ENCODE measurements at places on chromosomes 7 and 10.

DNA sequence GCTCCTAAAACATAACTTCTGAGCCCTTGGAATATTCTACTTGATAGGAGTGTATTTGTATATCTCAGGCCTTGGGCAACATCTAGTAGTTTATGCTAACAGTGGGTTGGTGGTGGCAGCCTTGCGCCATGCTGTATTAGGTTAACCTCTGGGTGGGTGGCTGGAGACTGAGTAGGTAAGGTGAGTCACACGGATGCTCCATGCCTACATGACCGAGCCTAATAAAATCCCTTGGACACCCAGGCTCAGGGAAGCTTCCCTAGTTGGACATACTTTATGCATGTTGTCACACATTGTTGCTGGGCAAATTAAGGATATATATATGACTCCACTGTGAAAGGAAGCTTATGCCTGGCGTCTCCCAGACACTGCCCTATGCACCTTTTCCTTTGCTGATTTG is 6.0 kb upstream of the DAGLB start:
- DNase-seq, result peak; percentile 38

DNA sequence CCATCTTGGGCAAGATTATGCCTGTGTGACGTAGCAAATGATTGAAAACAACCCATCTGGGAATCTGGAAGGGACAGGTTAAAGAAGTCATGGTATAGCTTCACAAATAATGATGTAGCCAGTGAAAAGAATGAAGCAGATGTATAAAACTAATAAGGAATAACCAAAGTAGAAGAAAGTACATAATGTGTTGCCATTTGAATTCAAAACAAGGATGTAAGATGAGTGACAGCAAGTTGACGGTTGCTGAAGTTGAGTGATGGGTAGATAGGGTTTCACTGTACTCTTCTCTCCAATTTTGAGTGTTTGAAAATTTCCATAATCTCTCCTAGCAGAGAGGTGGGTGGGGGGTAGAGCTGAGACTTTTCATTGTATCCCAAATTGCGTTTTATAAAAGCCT is 133.6 kb downstream of the FANK1 start:
- DNase-seq, result no peak

GRCh38 chr10:77840636-77841035 is 85.9 kb downstream of the DLG5 start:
- no peak for DNase-seq

DNA sequence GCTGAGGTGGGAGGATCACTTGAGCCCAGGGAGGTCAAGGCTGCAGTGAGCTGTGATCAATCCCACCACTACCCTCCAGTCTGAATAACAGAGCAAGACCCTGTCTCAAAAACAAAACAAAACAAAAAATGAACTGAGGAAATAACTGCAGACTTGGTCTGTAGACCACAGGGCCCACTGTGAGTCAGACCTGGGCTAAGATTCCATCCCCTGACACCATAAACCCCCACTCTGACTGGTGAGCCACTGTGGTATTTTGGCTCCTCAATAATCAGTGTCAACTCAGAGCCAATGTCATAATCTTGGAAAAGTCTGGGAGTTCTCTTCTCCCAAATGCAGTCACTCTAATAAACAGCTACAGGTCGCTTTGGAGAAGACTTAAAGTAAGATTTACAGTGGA is 24.0 kb upstream of the ERCC6 start:
- DNase-seq, result no peak

DNA sequence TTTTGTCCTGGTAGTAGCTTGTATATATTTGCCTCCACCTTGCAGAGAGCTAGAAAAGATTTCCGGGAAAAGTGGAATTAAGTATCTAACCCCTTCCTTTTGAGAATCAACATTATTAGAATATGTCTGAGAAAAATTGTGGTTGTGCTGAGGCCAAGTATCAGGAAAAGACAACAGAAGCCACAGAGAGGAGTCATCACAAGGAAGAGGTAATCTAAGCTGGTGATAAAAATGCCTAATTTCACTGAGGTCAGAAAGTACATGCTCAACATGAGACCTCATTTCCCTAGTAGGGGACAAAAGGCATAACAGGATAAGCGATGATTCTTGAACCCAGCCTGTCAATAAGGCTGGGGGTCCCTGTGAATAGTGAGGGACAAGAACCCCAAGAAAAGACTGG is 97.0 kb upstream of the PDE1C start:
- DNase-seq, result no peak

- no peak for DNase-seq
These were observed 569 bp upstream of the NPTX2 start for GRCh38 chr7:98616381-98617050.

- DNase-seq, result no peak
These were observed 11.4 kb downstream of the GGCT start for GRCh38 chr7:30493228-30493627.

GRCh38 chr7:151389096-151389767 is 20.6 kb downstream of the WDR86 start:
- no peak for DNase-seq

- peak; percentile 28 for DNase-seq
These were observed 301.5 kb downstream of the ZEB1 start for GRCh38 chr10:31620226-31621151.

GRCh38 chr7:98359395-98359794 is 41.5 kb downstream of the BAIAP2L1 start:
- DNase-seq, result no peak

- no peak for DNase-seq
These were observed 86.6 kb downstream of the ZNF736 start for GRCh38 chr7:64400401-64400800.

DNA sequence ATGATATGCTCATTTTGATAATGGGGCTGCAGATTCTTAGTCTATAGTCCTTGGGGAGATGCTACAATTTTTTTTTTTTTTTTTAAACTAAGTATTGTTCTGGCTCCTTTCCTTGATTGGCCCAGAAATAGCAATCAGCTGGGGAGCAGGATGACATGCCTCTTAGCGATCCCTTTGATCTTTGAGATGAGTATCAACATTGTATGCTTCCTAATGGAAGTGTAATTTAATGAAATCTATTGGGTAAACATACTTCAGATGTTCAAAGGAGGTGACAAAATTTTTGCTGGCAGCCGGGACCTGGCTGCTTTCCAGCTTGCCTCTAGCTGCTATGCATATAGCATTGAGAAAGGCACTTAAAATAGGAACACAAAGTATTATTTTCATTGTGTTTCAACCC is 43.5 kb downstream of the VTI1A start:
- no peak for DNase-seq

DNA sequence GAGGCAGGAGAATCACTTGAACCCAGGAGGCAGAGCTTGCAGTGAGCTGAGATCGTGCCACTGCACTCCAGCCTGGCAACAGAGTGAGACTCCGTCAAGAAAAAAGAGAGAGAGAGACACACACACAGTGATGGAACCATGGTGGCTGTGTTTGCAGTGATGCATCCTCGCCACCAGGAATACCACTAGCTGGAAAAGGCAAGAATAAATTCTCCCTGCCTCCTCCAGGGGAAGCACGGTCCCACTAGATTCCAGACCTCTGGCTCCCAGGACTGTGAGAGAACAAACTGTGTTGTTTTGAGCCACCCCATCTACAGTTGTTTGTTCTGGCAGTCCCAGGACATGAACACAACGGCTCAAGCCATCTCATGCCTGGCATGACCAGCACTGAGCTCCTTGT is 320.3 kb upstream of the FOXK1 start:
- DNase-seq, result no peak

DNA sequence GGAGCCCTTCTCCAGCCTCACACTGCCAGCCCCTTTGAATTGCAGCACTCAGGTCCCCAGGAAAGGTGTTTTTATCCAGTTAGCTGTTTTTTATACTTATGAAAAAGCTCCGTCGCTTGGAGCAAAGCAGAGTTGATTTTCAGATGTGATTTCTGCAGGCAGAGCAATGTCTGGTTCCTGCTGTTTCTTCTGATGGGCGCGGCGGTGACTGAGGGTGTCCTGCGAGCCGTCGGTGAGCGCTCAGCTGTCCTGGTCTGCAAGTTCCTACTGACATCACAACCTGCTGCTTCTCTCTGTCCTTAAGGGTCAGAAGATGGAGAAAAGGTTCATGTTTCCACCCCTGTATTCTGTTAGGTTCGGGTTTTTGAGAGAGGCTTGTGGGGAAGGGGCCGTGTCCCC is 109.6 kb upstream of the FAM20C start:
- DNase-seq, result no peak

GRCh38 chr10:63502832-63503231 is 18.4 kb upstream of the REEP3 start:
- no peak for DNase-seq

DNA sequence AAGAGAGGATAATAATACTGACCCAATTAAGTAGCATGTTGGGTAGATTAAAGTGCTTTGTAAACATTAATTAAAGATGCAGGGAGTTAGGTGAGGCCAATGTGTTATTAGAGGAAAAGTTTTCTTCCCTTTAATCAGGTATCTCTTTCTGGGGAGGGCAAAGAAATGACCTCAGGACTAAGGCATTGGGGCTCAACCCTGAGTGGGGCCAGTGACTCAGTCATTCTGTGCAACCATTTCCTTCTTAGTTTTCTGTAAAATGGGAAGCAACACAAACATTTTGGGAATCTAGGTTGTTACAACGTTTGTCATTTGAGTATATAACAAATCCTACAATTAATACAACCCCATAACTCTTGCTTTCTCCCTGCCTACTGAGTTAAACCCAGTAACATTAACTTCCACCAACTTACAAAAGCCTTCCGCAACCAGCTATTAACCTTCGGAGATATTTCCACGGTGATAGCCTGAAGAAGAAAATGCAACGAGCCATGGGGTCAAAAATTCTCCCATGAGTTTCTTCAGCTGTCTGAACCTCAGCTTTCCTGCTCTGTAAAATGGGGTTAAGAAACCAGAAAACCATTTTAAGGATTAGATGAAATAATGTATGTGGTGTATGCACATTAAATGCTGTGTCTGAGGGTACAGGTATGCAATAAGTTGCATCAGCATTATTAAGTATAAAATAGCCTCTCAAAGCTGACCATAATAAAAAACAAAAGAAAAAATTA is 965 bp upstream of the PROSER2 start:
- DNase-seq, result no peak

- no peak for DNase-seq
These were observed 43.4 kb upstream of the OPTN start for GRCh38 chr10:13056456-13057077.

GRCh38 chr10:13707156-13707881 is 120.6 kb downstream of the PRPF18 start:
- DNase-seq, result no peak

GRCh38 chr10:1074052-1074747 is 18.0 kb downstream of the WDR37 start:
- DNase-seq, result no peak

GRCh38 chr10:14162629-14163344 is 167.9 kb downstream of the FRMD4A start:
- DNase-seq, result peak; percentile 35

DNA sequence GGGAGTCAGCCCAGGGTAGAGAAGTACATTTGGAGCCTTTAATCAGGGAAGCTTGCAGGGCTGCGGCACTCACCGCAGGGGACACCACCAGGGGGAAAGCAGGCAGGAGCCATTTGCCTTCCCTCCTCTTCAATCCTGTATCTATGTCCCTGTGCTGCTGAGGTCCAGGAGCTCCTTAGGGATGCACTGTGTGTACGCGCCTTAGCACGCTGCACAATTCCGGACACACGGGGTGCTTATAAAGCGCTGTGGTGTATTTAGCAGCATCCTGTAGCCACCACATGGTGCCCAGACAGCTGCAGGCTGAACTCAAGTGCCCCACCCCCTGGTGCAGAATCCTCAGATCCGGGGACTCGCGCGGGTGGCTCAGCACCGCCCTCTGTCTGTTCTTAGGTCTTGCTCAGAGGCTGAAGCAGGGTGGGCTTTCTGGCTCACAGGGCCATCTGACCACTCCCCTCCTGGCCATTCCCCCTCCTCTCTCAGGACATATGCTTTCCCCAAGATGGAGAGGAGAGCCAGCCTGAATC is 421.4 kb downstream of the SDK1 start:
- DNase-seq, result no peak

DNA sequence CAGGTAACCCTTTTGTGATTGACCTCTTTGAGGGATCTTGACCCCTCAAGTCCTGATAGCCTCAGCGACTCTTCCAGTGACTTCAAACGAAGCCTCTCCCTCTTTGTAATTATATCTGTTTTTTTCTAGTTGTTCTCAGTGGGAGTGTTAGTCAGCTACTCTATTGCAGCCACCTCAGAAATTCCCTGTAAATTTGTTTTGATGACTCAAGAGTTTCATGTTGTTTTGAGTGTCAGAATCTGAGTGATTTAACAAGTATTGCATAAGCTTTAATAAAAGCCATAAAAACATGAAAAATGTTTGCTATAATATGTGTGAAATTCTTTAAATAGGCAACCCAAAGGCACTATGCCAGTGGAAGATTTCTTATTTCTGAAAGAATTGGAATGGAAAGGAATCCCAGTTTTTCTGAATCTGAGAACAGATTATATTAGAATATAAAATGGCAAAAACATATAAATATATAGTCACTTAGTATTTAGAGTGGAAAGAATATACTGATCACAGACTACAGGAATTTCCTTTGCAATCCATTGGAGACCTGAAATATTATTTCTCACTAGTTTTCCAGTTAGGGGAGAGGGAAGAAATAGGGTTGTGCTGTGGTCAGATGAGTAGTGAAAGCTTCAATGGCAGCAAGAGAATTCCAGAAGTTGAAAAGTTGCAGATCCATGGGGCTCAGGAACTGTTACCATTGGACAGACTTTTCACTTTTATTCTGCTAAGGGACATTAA is 94.4 kb upstream of the SEMA3C start:
- DNase-seq, result peak; percentile 68

- DNase-seq, result peak; percentile 88
These were observed 84.7 kb downstream of the MAPK8 start for GRCh38 chr10:48390933-48391845.

DNA sequence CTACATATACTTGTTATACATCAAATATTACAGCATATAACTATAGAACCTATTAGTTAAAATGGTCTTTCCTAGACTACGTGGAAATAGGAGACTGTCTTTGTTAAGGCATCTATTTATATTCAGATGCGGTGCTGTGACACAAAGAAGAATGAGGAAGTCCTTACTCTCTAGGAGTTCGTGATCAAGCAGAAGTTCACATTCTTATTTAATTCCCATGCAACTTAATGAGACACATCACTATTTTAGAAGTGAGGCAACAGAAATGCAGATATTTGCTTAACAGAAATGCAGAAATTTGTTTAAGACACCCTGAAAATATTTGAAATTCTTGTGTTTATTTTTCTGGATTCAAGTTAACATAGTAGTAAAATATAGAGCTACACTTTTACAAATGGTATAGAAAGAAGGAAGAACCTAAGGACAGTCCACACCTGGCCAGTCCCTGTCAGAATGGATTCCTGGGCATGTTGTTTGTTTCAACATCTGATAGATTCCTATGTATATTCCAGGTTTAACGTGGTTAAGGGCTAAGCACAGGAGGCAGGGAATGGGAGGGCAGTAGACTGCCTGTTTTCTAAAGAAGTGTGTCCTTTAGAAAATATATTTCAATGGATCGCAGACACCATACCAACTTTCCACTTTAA is 70.6 kb upstream of the NXPH1 start:
- DNase-seq, result no peak
